AG10803 (cell line): ENCODE measurements at places on chromosomes 6 and 20.
A peak's percentile ranks its signal among the peaks of the same experiment; 100 is the strongest.

DNA sequence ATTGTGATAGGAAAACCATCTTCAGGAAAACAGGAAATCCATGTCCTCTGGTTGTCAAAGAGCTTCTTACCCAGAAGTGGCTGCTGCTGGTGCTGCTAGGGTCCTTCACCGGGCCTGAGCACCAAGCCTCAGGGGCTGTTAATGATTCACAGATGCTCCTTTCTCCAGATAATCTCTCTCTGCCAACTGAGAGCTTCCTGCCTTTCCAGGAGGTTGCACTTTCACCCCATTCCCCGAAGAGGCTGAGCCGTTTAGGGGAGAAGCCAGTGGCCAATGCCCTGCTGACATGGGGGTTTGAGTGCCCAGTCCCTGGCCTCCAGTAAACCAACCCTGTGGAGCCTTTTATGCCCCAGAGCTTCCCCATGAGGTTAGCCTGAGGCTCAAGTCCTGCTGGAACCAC lies 122.4 kb downstream of the CBLN4 start:
- DNase-seq, result no peak

DNA sequence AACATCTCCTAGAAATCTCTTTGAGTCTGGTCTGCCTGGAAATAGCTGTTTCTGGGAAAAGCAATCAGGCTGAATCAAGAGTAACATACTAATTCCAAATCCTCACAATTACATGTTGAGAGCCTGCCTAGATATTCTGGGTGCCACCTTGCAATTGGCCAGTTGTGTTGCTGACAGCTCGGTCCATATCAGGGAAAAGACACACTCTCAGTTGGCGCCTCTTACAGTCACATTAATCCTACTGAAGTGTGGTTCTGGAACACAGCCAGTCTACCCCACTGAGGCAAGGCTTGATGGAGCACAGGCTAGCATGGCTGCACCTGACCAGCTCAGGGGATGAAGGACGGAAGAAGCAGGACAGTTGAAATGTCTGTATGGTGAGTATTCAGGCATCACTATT lies 121.4 kb upstream of the TAB2 start:
- no peak for DNase-seq

DNA sequence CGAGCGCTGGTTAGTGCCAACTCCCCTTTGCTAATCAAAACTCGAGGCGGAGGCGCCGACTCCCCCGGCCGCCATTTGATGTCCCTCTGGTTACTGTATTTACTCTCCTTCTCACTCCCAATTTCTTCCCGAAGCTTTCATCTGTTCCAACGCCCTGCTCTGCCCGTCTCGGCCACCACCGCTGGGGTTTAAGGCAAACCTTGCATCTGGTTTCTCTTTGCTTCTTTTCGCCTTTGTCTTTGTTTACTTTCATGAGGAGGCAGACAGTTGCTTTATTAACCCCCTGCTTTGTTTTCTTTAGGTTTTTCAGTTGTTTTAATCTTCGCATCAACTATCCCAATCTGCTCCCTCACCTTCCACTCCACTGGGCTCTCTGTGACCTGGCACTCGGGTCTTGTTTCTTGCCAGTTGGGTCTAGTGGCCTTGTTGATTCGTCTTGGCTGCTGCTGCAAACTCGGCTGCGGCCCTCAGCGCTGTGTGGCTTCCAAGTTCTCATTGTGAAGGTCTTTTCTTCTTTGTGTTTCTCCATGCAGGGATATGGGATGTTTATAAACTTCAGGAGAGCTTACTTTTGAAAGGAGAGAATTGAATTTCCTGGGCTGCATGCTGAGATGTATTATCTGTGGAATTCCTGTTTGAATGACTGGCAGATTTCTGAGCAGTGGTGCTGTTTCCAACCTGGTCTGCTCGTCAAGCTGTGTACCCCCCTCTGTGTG lies 155.1 kb downstream of the CDC5L start:
- no peak for DNase-seq

- DNase-seq, result no peak
Measured at GRCh38 chr6:111989743-111990142, 64.2 kb upstream of the CCN6 start.

DNA sequence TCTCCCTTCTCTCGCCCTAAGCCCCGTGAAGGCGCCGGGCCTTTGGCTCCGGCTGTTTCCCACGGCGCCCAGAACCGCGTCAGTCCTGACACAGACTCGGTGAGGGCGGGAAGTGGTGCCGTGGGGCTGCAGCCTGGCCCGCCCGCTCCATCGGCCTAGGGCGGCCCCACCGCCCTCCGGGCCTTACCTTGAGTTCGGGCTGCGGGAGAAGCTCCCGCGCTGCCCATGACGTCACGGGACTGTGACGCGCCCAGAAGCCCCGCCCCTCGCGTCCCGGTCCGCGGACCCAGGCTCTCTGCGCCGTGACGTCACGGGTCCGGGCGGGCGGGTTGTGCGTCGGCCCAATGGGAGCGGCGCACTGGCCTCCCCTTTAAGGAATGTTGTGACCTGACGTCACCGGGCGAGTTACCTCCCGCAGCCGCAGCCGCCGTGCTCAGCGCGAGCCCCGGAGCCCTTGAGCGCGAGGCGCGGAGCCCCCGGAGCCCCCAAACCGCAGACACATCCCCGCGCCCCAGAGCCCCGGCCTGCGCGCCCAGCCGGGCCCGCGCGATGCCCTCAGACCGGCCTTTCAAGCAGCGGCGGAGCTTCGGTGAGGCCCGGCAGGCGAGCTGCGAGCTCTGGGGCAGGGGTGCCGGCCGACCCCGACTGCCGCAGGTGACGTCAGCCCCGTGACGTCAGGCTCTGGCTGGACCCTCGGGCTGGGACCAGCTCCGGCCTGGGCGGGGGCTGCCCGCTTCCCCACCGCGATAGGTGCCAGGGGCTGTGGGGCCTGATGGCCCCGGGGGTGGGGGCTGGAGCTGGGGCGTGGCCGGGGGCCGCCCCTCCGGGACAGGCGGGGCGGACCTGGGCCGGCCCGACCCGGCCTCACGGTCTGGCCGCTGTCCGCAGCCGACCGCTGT lies at the start of gene MAP1LC3A:
Gene MAP1LC3A (plus strand): TSS at position 399 of the 899 bp plus-strand sequence. CDS start 151 bp downstream, at position 550.
- DNase-seq, result peak; percentile 94

DNA sequence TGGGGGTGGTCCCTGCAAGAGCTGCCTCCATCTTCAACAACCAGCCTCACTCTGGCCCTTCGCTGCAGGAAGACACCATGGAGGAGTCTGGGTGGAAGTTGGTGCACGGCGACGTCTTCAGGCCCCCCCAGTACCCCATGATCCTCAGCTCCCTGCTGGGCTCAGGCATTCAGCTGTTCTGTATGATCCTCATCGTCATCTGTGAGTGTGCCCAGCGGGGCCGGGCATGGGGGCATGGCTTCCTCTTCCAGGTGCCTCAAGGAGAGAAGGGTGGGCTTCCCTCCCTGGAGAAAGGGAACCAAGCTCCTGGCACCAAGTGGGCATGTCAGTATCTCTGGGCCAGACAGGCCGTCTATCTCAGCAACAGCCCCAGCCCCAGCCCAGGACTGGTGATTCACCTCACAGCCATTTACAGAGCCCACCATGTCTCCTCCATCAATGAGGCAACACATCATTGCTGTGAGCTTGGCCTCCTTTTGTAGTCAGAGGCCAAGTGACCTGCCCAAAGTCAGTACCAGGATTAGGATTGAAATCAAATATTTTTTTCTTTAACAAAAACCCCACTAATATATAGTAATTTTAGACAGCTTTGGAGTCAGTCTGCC lies 40.2 kb downstream of the TM9SF4 start:
- DNase-seq, result no peak

GRCh38 chr6:69063401-69063800 lies 428.3 kb downstream of the ADGRB3 start:
- no peak for DNase-seq

GRCh38 chr20:34426026-34426425 lies 63.0 kb downstream of the ITCH start:
- DNase-seq, result no peak
